NCI-H1436 (cell line): ENCODE measurements at places on chromosomes 2 and 18.

DNA sequence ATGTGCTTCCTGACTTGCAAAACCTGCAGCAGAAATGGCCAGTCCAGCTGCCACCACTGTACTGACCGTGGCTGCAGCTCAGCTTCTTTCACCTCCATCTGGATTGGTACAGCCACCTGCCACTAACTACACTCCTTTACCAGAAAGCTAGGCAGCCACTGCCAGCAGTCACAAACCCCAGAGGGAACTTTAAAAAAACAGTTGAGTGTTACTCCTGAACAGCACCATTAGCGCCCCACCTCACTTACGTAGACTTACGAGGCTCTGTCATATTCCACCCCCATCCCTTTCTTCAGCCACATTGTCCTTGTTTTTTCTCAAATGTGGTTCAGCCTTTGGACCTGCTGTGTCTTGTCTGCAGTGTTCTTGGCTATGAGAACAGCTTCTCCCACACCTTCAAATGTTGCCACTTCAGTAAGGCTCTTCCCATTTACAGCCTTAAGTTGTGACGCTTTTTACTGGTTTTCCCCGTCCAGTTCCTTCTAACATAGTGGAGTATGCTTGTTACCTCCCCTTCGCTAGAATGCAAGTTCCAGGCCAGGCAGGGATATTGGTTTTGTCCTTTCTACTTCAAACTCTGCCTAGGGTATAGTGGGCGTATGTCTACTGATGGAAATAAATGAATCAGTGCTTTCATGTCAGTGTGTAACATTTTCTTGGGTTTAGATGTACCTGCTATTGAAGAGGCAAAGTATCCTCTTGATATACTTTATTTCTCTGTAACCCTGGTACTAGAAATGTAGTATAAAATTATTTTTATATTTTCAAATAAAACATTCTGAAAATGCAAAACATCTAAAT lies 17.0 kb downstream of the HNRNPA3 start:
- DNase-seq = no peak

DNA sequence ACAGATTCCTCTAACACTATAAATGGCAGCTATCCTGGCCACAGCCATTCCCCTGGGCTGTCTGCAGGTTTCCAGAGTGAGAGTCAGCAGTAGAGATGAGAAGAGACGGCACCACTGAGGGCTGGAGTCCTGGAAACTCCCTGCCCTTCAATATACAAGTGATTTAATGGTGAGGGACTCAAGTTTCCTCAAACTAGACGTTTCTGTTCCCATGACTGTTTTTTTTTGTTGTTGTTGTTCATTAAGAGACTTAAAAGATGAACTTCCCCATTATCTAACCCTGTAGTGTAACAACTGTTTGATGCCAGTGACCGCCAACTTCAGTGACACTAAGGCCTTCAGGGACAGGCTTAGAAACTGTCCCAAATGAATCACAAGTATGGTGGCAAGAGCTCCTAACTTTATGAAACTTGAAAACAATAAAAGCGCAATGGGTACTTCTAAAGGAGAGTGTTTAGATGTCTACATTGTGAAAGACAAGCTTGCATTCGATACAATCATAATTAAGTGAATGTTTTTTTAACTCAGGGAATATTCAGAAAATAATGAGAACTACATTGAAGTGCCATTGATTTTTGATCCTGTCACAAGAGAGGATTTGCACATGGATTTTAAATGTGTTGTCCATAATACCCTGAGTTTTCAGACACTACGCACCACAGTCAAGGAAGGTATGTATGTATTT lies 34.0 kb downstream of the IL1R2 start:
- DNase-seq = no peak

DNA sequence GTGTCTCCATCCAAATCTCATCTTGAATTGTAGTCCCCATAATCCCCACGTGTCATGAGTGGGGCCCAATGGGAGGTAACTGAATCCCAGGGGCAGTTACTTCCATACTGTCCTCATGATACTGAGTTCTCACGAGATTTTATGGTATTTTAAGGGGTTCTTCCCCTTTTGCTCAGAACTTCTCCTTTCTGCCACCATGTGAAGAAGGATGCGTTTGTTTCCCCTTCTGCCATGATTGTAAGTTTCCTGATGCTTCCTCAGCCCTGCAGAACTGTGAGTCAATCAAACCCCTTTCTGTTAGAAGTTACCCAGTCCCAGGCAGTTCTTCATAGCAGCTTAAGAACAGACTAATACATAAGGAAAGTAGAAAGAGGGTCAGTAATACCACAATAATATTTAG lies 480.4 kb downstream of the KCNJ3 start:
- DNase-seq = no peak

DNA sequence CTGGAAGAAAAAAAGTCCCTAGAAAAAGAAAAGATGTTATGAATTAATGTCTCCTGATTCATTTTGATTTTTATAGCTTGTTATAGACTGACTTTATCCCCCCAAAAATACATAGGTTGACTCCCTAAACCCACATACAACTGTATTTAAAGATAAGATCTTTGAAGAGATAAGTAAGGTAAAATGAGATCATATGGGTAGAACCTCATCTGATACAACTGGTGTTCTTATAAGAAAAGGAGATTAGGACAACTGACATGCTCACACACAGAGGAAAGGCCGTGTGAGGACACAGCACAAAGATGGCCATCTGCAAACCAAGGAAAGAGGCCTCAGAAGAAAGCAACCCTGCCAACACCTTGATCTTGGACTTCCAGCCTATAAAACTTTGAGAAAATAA lies 117.5 kb downstream of the CD226 start:
- DNase-seq = no peak

DNA sequence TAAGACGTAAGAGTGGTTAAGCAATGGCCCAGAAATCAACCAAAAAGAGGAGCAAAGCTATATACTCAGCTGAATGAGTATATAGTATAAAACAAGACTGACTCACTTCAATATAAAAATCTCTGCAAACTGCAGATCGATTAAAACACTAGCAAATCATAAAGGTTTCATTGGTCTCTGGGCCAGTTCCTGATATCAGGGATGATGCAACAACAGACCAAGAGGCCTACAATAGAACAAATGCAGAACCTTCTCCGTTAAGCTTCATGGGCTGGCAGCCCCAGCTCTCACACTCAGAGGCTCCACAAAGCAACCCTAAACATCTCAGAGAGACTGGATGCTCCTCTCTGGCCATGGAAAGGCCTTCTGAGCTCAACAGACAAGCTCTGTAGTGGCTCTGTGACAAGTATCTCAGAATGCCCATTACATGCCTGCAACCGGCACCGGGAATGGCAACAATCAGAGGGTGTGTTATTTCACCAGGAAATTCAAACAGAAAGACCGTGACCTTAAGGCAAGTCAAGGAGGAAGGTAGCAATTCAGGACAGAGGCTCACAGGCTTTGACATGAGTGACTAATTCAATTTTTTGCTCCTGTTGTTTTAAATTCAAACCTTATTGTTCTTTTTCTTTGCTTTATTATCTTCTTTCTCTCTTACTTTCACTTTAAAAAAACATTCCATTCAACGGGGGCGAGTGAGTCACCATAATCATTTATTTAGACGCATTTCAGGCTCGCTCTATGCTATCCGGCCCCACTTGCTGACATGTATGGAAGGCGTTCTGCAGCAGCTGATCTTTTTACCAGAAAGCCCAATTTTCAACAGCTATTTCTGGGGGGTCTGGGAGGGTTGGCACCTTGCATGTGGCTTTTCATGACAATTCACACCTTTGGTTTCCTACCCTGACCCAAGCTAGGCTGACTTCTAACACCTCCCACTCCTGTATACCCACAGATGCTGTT lies 15.1 kb downstream of the CYRIA start:
- DNase-seq = no peak

- no peak for DNase-seq
Measured at GRCh38 chr2:95265182-95265581, 9.1 kb upstream of the PROM2 start.
